ENCODE measurements at places on chromosomes 4 and X.

DNA sequence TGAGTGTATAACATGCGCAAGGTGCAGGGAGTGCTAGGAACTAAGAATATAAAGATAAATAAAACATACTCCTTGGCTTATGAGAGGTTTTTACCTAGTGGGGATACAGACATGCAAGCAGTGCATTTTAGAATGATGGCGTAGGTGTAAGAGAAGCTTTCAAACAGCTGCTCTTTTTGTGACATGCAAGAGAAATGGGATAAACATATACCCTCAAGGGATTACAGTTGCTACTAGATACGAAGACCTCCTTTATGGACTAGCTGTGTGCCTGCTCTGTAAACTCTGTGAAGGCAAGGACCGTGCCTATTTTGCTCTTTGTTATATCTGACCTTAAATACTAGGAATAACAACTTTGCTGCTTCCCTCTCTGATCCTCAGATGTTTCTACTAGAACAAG, 39.0 kb upstream of the SLITRK4 start:
- no peak for DNase-seq

DNA sequence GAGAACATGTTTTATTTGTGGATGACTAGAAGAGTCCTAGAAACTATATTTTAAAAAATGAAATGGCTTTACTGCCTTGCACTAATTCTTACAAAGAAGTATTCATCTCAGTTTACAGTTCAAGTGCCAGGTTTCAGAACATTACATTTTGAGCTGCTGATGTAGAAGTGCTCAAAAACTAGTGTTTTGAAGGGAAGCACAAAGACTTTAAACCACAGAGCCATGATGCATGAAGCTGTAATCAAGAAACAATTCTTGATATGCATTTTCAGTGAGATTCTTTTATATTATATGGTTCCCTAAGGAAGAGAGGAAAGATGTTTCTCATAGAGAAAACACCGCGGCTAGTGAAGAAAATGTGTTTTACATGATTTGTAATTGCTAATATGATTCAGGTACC, 1163.0 kb downstream of the RAPGEF2 start:
- DNase-seq = no peak

DNA sequence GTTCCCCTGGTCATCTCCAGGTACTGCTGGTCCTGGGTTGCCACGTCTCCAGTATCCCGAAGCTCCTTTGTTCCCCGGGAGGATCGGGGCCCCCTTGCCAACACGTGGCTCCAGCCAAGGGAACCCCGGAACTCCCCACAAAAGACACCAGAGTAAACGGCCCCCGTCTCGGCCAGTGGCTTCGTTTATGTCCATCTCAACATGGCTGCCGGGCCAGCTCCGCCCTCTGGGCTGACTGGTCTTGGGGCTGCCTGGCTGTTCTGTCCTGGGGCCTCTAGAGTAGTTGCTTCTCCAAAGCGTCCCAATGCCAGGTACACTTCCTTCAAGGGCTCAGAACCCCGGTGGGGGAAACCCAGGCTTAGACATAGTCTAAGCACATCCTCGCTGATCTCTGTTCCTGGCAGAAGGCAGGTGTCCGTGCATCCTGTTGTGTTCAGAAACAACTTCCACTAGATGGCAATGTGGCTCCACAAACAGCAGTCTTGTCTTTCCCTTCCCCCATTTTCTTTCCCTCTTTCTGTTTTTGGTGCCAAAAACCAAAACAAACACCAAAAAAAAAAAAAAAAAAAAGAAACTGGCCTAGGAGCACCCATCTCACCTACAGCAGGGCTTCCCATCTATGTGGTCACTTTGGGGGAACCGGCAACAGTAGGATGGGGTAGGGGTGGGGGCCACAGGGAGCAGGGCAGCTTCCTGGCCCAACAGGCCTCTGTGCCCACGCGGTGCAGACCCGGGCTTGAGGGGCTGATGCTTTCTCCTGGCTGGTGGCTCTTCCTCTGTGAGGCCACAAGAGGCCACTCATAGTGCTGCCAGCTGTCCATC, 35.3 kb downstream of the NBDY start:
- no peak for DNase-seq

DNA sequence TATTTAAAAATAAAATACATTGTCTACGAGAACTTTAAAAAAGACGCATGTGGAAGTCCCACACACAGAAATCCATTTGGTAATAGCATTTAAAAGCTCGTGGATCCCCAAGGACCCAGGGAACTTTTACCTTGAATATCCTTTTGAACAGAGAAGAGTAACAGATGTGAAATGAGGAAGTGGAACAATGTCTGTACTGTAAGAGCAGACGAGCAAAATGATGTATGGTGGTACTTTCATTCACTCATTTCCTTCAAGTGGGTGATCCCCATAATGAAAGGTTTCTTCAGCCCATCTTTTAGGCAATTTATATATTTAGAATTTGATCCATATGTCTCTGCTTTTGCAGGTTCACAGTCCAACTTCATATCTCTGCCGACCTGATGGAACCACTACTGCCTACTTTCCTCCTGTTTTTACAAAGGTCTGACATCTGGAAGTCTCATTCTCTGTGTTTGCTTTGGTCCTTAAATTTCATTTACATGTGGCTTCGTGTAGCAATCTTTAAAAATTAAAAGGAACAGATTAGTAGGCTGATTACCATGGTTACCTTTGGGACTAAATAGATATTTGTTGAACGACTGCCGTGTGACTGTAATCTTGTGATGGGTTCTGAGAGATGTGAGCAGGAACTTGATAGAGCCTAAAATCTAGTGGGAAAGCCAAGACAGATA, 188.4 kb downstream of the PALLD start:
- DNase-seq = peak; percentile 51

GRCh38 chrX:48631376-48632090, 34.2 kb downstream of the WDR13 start:
- peak; percentile 77 for DNase-seq

DNA sequence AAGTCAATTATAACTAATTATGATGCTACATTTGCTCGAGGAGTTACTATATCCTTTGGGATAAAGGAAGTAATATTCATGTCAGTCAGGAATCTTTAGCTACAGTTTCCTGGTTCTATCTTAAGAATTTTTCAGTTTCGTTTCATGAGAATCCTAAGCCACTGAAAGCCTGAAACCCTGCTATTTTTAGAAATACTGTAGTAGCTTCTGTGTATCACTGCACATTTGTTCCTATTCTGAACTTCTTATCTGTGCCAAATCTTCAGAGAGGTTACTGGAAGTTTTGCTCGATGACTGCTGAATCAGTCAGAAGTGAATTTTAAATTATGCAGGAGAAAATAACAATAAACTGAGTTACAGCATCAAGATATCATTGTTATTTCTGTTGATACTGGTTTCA, 249.2 kb downstream of the TENM3 start:
- no peak for DNase-seq

GRCh38 chrX:143094417-143095023, 68.8 kb downstream of the SPANXN4 start:
- DNase-seq = no peak

- no peak for DNase-seq
Measured at GRCh38 chr4:152328582-152328981, 207.3 kb downstream of the FBXW7 start.

GRCh38 chrX:54093571-54093970, 49.3 kb upstream of the PHF8 start:
- no peak for DNase-seq

DNA sequence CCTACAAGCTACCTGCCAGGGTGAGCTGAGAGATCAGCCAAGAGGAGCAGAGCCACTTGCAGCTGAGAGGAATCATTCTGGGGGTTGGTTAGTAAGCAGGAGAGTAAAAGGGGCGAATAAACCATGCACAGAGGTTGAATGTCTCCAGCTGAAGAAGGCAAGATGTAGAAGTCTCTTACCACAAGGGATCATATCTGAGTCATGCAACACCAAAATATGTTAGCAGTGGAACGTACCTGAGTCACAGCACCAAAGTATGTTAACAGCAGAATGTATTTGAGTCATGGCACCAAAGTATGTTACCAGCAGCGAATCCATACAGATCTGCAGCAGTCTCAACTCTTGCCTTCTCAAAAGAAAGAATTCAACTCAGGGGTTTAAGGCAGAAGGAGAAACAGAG, 29.9 kb downstream of the C4orf51 start:
- DNase-seq = no peak

DNA sequence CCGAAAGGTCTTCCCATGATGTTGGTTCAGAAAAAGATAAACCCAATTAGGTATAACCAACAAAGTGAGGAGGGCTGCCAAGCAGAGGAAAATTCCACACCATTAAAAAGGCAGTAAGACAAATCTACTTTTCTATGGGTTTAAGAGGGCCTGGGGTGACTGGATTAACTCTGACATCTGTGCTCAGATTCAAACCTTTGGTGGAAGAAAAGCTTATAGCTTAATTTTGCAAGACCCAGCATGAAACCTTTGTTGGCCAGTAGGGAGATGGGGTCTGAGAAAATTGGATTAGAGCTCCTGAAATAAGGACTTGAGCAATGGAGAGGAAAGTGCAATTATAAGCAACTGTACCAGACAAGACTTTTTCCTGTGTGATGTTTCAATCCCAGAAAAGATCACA, 104.2 kb downstream of the KDR start:
- no peak for DNase-seq

GRCh38 chr4:114668577-114668976, 70.0 kb downstream of the UGT8 start:
- DNase-seq = no peak

GRCh38 chrX:75155827-75156525, at the start of gene ABCB7:
Gene ABCB7, minus strand, starts transcription at chrX:75156283. Its CDS starts 11 bp downstream, at chrX:75156272.
- peak; percentile 77 for DNase-seq

- no peak for DNase-seq
Measured at GRCh38 chrX:75522565-75523431, at the start of gene ZDHHC15. Gene ZDHHC15, minus strand, starts transcription at chrX:75523037. Its CDS starts 13 bp downstream, at chrX:75523024.

DNA sequence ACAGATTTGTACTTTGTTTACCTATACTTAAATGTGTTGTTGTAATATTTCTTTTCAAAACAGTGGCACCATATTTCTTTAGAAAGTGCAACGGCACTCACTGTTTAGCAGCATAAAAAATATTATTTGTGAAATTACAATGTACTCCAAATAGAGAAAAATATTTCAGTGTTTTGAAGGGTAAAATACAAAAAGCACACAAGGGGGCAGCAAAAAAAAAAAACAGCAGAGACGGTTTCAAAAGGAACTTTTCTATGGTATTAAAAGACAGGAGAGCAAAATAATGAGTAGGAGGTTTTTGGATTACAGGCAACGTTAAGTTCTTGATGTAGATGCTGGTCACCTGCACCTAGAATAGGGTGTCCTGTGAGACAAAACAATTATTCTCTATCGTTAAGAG, 2.0 kb downstream of the NUDT11 start:
- peak; percentile 0 for DNase-seq

DNA sequence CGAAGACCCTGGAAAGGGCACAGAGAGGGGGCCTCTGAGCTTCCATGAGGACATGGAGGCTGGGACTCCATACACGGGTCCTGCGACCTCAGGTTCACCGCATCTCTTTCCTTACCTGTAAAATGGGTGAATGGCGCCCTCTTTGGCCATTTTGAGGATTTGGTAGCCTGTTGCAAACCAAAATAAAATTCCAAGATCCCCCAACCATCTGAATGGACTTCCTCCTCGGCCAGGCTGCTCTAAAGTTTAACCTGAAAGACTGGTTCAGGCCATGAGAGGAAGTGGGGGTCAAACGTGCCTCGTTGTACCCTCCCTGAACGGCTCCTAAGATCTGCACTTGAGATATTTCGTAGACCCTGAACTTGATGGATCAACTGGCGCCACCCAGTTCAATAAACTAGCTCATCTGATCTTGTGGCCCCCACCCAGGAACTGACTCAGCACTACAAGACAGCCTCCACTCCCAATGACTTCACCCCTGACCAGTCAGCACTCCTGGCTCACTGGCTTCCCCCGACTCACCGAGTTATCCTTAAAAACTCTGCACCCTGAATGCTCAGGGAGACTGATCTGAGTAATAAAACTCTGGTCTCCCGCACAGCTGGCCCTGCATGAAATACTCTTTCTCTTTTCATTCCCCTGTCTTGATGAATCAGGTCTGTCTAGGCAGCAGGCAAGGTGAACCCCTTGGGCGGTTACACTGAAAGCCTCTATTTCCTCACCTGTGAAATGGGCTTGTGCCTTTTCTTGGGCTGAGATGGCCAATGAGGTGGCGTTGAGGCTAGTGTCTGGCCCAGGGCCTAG, 32.9 kb upstream of the GPR78 start:
- DNase-seq = no peak

DNA sequence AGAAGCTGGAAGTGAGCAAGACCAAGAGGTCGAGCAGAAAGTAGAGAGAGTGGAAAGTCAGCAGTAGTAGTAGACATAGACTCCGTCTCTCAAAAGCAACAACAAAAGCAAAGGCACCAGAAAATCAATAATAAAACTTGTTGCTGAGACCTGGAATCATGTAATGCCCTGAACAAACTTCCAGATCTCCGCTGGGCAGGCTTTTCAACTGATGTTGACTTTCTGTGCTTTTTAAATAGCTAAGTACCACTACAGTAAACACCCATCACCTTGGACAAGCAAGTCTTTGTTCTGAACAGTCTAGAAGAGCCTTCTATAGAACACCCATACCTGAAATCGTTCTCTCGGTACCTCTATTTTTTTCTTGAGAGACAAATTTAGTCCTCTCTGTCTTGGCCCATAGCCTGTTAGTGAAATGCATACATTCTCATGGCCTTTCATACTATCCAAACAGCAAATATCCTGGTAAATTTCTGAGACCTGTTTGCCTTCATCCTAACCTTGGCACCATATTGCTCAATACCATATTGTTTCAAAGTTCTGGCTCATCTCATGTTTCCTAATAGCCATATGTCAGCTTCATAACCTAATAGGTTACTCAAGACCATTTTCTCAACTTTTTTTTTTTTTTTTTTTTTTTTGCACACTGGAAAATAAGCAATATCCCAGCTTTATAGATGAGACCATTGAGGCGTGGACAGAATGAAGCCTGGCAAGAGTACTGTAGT, 200.6 kb upstream of the RBPJ start:
- peak; percentile 78 for DNase-seq

GRCh38 chr4:148065075-148065474, 333.2 kb downstream of the ARHGAP10 start:
- DNase-seq = no peak

DNA sequence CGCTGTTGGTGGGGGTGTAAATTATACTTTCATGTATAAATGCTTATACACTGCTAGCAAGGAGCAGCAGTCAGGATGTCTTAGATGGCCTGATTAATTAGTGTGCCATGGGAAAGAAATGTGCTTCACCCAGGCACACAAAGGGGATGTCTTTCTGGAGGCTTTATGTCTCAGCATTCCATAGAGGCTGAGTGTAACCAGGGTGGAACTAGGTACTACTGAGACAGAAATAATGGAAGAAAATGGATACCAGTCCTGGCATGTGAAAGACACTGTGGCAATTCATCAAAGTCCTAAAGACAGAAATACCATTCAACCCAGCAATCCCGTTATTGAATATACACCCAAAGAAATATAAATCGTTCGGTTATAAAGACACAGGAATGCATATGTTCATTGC, 52.5 kb downstream of the PF4 start:
- no peak for DNase-seq

GRCh38 chr4:3418029-3418762, 23.6 kb upstream of the HGFAC start:
- peak; percentile 21 for DNase-seq
